ENCODE measurements at places on chromosomes 1 and 21.

DNA sequence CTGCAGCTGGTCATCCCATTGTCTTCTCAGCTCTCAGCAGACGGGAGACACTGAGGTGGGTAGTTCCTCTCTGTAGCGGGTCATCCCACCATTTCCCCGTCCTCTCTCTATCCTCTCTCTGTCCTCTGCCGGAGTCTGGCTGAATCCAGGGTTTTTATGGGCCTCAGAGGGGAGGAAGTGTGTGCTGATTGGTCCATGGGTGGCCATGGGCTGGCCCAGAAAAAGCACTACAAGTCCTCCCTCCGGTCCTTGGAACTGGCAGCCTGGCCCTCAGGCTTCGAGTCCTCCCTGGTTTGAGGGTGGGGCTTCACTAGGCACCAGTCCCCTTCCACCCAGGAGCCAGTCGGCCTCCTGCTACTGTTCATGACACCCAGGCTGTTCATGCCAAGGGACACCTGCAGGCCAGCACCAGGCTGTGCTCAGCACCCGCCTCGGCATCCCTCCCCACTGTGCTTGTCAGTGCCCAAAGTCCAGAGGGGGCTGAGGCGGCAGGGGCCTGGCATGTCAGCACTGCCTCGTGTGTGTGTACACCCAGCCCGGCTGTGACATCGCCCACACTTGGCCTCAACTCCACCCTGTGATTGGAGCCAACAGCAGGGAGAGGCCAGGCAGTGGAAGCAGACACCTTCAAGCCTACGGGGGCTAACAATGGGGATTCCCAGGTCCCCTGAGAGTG, 23.0 kb upstream of the LRRC8C start:
- no peak for DNase-seq

DNA sequence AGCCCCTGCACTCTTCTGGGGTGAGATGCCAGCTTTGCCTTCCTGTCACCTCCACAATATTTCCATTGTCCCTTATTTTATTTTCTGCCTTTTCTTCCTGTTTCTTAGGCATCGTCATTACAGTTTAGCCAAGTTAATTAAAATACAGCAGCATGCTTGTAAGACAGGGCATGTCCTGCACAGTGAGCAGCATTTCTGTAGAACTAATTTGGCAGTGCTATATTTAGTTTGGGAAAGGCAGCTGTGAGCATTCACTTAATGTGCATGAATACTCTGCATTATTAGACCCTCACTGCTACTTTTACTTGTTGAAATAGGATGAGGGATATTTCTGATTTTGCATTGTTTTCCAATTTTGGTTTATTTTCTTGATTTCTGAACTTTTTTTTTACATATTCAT, 133.3 kb downstream of the KCNK2 start:
- no peak for DNase-seq

DNA sequence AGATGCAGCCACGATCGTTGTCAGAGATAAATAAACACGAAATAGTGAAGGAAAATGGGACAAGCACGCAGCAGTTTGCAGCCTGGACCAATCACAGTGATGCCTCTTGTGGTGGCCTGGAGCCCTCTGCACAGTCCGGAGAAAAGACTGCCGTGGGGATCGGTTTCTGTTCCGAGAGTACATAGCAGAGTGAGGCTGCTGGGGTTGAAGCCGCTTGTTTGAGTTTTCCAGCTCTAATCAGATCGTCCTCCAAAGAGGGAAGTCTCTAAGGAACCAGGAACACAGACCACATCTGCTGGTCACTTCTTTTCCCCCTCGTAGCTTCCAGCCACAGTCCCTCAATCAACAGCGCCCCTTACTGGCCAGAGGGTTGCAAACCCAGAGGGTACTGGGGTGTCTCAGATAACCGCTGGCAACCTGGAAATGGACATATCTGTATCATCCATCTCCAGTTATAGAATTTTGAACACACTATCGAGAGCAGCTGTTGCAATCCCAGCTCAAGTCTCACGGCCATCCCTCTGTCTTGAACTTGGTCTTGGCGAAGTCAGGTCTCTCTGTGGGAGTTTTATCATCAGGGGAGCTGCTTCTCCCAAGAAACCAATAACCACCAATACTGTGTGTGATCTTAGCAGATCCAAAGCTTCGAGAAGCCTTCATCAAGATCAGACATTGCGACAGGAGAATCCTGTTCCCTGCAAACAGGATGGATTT, 57.4 kb downstream of the OLIG1 start:
- DNase-seq, result peak; percentile 70

DNA sequence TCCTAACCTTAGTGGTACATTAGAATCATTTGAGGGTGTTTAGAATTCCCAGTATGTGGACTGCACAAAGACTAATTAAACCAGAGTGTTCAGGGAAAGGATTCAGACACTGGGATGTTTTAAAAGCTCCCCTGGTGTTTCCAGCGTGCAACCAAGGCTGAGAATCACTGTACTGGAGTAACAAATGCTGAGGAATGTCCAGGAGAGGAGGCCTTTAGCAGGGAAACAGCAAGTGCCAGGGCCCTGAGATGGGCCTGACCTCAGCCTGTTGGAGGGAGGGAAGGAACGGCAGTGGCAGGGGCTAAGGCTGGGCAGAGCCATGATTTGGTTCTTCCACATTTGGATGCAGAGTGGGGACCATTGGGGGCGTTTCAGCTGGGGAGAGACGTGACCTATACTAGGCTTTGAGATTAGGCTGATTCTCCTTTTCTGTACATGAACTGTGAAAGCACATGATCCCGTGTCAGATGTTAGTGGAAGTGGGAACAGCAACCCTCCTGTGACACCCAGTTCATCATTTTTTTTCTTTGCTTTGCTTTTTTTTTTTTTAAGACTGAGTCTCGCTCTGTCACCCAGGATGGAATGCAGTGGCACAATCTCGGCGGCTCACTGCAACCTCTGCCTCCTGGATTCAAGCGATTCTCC, 49.3 kb downstream of the KANK4 start:
- no peak for DNase-seq

GRCh38 chr1:110011527-110012041, 22.8 kb upstream of the STRIP1 start:
- peak; percentile 49 for DNase-seq

- no peak for DNase-seq
Observed at GRCh38 chr1:190809312-190809711, 331.6 kb upstream of the BRINP3 start.

DNA sequence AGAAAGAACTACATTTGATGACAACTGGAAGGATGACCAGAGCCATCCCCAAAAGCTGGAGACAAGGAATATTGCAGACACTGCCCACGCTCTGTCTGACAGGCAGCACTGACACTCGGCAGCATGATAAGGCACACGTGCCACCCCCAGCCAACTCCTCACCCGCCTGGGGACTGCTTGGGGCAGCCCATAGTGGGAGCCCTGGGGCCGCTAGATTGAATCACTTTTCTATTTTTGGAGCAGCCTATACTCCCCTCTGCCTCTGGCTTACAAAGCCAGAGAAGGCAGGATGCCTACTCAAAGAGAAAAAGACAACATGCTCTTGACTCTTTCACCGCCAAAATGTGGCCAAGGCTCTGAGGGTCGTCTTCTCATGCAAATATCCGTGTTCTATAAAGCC, 1.3 kb downstream of the SMG5 start:
- DNase-seq, result peak; percentile 28

GRCh38 chr1:94258873-94259331, 21.5 kb upstream of the ARHGAP29 start:
- DNase-seq, result peak; percentile 51

DNA sequence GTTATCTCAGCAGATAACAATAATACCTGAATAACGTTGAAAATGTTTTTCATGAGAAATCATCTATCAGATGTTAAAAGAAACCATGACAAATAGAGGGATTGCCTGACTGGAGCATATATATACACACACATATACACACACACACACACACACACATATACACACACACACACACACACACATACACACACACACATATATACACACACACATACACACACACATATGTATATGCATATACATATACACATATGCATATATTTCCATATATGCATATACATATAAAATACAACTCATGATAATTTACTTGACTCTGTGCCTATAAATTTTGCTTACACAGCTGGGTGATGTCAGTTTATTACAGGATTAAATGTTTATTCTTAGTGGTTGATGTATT, 847.3 kb upstream of the ADAMTS5 start:
- no peak for DNase-seq

DNA sequence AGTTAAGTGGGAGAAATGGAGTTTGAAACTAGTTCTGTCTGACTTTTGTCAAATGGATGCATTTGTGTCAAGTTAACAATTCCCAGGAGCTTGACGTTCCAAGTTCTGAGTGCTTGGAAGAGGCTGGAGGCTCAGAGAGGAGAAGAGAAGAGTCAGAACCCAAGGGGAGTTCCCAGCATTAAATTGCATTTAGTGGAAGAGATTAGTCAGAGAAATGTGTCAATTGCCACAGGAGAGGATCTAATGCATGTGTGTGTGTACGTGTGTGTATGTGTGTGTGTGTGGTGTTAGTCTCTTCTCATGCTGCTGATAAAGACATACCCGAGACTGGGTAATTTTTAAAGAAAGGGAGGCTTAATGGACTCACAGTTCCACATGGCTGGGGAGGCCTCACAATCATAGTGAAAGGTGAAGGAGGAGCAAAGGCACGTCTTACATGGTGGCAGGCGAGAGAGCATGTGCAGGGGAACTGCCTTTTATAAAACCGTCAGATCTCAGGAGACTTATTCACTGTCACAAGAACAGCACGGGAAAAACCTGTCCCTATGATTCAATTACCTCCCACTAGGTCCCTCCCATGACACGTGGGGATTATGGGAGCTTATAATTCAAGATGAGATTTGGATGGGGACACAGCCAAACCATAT, 101.5 kb upstream of the TMEM51 start:
- DNase-seq, result no peak

Data from ACHN (cell line).